ENCODE measurements at places on chromosomes 4 and X. TPM values are rescaled to one million over a fixed set of nuclear protein-coding genes. Genes with fewer than 3 reads are reported as not detected.

The PAGE2B gene
- total RNA-seq = 1.0 TPM

GRCh38 chr4:169810325-169811323 lies 52.9 kb upstream of the HPF1 start:
- no peak for DNase-seq

- no peak for DNase-seq
These were observed 38.8 kb downstream of the FRG1 start for GRCh38 chr4:189979196-189980047.

The GPR34 gene
- not detected for total RNA-seq

GRCh38 chr4:83071116-83071515 lies 36.1 kb downstream of the COPS4 start:
- DNase-seq = no peak

- DNase-seq = no peak
These were observed 89.8 kb downstream of the EIF4E start for GRCh38 chr4:98838977-98839618.

The RENBP gene
- 12.8 TPM for total RNA-seq

DNA sequence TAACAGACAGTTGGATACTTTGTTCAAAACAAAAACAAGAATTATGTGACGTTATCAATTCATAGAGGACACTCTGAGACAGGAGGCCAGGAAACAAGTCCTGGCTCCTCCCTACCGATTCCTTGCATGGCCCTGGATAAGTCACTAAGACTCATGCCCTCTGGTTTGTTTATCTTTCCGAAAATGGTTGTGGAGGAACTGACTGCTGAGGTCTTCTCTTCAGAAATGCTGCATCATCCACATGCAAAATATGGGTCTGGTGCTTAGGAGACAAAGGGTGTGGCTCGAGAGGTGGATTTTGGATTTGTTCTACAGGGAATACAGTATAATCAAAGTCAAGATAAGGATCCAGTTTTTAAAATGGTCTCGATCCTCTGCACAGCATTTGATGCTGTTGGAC lies 130.9 kb downstream of the RELL1 start:
- DNase-seq = no peak

- DNase-seq = no peak
These were observed 151.5 kb downstream of the CENPC start for GRCh38 chr4:67393699-67394281.

DNA sequence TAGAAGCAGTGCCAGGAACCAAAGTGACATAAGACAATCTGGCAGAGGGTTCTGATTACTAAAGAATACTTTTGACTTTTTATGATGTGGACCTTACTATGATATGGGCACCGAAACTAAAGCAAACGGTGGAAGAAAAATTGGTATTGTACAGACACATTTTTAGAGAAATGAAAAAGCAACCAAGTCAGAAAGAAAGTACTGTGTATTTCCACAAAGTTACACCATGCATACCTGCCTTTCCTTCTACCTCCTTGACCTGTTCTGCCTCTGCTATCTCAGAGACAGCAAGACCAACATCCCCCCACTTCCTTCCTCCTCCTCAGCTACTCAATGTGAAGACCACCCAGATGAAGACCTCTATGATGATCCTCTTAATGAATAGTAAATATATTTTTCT lies 88.3 kb downstream of the HUWE1 start:
- no peak for DNase-seq

- DNase-seq = no peak
These were observed 102.7 kb downstream of the KLHL8 start for GRCh38 chr4:87117732-87118075.

The SASH3 gene
- 245 TPM for total RNA-seq

DNA sequence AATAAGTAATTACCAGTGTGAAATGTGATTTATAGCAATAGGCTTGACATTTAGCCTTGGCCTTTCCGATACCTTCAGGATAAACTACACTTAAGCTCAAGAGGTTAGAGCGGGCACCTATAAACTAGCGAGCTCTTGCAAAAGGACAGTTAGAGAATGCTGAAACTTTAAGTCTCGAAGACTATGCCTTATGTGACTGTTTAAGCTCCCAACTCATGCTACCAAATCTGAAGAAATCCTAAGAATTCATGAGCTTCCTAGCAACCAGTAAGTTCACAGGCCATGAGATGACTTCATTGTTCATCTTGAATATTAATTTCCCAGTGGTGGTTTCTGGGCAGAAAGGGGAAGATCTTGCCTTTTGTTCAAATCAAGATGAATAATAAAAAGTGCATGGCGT lies 4.7 kb downstream of the STOX2 start:
- DNase-seq = no peak

DNA sequence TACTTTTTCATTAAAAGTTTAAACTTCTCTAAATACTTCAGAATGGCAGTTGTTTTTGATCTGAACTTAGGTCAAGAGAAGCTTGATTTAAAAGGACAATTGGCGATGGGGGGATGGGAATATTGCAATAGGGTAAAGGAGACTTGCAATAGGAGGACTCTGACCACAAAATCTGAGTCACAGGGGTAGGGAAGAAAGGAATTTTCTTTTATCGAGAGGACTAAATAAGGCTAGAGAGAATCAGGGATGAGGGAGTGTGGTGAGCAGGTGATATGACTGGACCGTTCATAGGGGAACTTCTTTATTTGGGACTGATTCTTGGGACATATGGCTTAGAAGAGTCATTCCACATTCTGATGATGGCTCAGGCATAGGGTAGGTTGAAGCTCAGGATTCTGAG lies 1260.2 kb downstream of the ADGRL3 start:
- no peak for DNase-seq

The SNCA gene
- total RNA-seq = 12.2 TPM

DNA sequence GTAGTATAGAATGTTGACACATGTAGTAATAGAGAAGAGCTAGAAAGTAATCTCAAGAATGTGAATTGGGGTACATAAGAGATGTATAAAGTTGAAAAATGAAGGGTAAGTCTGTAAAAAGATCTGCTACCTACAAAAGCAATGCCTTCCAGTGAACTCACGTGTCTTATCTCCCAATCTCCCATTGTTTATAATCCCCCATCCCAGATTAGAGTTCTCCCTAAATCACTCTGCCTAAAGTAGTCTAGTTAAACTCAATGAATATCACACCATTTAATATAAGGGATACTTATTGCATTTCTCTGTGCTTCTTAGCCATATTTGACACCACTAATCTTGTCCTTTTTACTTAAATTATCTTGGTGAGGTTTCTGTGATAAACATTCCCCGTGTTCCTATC lies 6.6 kb downstream of the TECRL start:
- no peak for DNase-seq

The ZDHHC9 gene
- 5.8 TPM for total RNA-seq

DNA sequence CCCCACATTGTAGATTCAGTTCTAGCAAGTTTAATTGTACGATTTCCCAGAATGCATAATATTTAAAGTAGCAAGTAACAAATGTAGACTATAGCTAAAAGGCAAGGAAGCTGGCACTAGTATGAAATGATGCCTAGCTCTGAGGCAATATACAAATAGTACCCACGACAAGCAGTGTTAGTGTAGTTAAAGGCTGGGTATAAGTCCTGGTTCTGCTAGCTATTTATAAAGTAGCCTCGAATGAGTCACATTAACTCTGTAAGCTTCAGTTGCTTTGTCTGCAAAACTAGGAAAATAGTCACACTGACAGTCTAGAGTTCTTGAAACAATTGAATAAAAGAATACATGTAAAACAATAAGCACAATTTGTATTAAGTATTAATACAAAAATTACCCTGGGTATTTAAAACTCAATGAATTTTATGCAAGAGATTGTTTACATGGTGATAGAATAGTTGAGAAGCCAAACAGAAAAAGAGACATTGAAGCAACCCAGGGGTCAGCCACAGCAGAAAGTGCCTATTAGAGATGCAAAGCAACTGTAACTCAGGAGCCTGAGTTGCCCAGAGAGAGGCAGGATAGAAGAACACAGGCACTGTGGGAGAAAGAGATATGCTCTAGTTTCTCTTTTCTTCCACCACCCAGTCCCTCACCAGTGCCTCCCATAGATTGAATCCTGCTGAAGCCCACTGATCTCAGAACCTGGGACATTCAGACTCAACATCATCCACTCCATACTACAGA lies 949.0 kb downstream of the C4orf33 start:
- DNase-seq = no peak

- DNase-seq = no peak
These were observed 472.3 kb downstream of the GRID2 start for GRCh38 chr4:92776080-92776479.

The RNF212 gene
- total RNA-seq = 1.0 TPM

GRCh38 chr4:124427095-124427767 lies 285.3 kb downstream of the ANKRD50 start:
- no peak for DNase-seq

The CXCR3 gene
- total RNA-seq = 85.7 TPM

The SERTM2 gene
- not detected for total RNA-seq

Data from activated CD4-positive, alpha-beta memory T cell treated with anti-CD3 and anti-CD28 coated beads, Interleukin-2, amount 10 ng/mL, durations not matched to agents 7 days and 5 days (primary cell).